HT1080 (cell line): ENCODE measurements at places on chromosomes 7 and 10. TPM values are rescaled to one million over a fixed set of nuclear protein-coding genes. Genes with fewer than 3 reads are reported as not detected.

The FZD1 gene
- 6.2 and 8.5 TPM in 2 replicates for total RNA-seq

The RET gene
- total RNA-seq = 0.03 and 0.06 TPM in 2 replicates

GRCh38 chr10:6139470-6139869 is 50.6 kb downstream of the RBM17 start:
- DNase-seq = no peak

GRCh38 chr7:98178321-98178720 is 32.9 kb upstream of the BHLHA15 start:
- no peak for DNase-seq

DNA sequence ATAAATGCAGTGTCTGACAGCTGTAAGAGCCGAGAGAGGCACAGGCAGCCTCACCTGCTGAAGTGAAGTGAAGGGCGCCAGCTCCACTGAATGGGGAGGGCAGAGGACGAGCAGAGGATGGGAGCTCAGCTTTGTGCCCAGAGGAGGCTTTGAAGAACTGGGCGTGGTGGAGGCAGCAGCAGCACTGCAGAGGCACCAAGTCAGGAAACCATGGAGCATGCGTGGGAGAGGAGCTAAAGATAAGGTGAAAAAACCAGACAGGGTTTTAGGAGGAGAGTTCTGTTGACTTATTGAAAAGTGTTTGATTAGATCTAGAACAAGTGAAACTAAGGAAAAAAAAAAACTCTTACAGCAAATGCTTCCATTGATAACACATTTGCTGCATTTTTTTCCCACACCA is 216.4 kb downstream of the CXCL12 start:
- no peak for DNase-seq

DNA sequence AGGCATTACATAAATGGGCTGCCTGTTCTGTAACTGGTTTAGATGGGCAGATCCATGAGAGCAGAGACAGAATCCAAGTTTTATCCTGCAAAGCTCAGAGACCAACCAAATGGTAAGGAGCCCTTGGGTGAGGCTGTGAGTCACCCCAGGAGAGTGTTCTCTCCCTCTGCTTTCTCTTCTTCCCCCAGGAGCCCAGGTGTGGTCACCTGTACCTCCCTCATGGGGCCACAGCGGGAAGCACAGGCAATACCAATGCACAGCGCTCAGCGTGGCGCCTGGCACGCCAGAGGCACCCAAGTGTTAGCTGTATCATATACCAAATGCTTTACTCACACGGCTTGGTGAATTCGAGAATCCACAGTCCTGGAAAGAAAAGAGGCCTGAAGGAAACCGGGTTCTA is 39.4 kb downstream of the CTBP2 start:
- DNase-seq = no peak

- DNase-seq = no peak
Measured at GRCh38 chr10:57917019-57917418, 350.7 kb downstream of the IPMK start.

DNA sequence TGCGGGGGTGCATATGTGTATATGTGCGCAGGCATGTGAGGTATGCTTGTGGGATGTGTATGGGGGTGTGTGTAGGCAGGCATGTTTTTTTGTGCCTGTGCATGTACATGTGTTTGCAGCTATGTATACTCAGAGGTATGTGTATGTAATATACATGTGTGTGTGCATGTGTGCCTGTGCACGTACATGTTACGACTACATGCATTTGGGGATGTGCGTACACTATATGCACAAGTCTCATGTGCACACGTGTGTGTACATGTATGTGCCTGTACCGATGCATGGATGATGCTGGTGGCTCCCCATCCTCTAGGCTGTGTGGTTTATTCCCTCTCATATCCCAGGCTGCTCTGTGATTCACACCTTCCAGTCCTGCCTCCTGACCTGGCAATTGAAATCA is 69.2 kb downstream of the C10orf105 start:
- DNase-seq = no peak

The SEMA3D gene
- 1.2 and 1.5 TPM in 2 replicates for total RNA-seq

DNA sequence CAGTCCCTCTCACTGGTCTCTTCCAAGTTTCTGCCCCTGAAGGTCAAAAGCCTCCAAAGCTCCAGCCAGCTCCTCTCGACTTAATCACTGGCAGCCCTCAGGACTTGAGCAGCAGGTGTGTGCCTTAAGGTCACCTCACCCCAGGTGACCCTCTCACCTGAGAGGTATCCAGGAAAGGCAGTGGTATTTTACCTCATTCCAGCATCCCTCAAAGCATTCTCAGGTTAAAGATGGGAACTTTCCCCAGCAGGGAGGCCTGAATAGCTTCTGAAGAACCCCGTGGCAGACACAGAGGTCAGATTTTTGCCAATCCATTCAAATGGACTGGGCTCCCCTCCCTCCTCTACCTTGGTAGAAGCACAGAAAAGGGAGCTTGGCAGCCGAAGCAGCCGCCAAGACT is 148.2 kb downstream of the GFRA1 start:
- DNase-seq = no peak

The IFIT1B gene
- total RNA-seq = not detected in 2 replicates

DNA sequence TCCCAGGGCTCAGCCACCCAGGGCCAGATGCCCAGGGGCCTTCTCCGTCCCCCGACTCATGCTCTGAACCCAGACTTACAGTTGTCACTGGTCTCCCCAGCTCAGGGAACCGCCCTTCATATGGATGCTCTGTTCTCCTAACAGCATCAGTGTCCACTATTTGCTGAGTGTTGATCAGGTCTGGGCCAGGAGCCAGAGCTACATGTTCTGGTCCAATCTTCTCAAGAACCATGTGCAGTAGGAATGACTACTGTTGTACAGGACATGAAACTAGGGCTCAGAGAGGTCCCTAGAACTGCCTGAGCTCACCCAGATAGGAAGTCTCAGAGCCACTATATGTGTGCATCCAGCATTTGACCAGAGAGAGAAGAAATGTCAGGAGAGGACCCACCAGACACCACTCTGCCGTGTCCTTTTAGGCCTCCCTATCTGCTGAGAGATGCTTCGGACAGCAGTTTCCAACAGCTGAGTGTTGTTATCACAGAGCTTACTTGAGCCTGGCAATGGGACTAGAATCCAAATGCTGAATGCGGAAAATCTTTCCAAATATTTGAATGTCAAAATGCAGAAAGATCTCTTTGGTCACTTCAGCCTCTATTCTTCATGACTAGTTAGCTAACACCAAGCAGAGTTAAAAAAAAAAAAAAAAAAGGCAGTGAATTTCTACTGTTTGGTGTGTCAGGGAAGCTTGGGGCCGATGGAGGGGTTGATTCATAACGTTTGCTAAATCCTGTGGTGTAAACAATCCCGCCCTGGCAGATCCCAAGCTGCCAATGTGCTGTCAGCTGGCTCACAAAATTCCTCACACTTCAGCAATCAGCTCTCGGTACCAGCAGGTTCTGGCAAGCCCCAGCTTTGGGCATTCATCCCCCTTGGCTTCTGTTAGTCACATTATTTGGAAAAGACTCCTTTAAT is 246.1 kb downstream of the TNS3 start:
- DNase-seq = no peak

DNA sequence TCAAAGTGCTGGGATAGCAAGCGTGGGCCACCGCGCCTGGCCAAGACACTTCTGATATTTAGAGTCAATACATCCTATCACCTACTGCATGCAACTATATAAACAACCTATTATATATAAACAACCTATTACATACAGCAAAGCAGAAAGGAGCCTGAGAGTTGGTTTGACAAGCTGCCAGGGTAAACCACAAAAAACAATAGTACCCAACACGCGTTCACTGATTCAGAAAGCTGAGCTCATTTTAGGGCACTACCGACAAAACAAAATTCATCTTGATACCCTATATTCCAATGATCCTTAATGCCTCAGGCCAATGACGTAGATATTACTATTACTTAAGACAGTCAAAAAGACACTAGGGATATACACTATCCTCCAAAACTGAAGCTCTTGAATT is 16.2 kb downstream of the MALSU1 start:
- DNase-seq = no peak

- DNase-seq = no peak
Measured at GRCh38 chr7:137618748-137619147, 228.0 kb downstream of the DGKI start.

- no peak for DNase-seq
Measured at GRCh38 chr7:151137076-151137675, 30.3 kb downstream of the GBX1 start.
